Transverse colon (tissue), 4 donors: ENCODE measurements at places on chromosomes 7 and 10. TPM values are rescaled to one million over a fixed set of nuclear protein-coding genes. Genes with fewer than 3 reads are reported as not detected.

Gene EIF3A
- 103 TPM for total RNA-seq

Gene AKR1B15
- not detected for total RNA-seq

Gene SYT15
- total RNA-seq, result 0.41 TPM

- DNase-seq, result no peak
These were observed 100.9 kb downstream of the XRCC2 start for GRCh38 chr7:152574892-152575548.

- no peak for DNase-seq
These were observed 51.8 kb downstream of the ARHGAP22 start for GRCh38 chr10:48552946-48553564.

DNA sequence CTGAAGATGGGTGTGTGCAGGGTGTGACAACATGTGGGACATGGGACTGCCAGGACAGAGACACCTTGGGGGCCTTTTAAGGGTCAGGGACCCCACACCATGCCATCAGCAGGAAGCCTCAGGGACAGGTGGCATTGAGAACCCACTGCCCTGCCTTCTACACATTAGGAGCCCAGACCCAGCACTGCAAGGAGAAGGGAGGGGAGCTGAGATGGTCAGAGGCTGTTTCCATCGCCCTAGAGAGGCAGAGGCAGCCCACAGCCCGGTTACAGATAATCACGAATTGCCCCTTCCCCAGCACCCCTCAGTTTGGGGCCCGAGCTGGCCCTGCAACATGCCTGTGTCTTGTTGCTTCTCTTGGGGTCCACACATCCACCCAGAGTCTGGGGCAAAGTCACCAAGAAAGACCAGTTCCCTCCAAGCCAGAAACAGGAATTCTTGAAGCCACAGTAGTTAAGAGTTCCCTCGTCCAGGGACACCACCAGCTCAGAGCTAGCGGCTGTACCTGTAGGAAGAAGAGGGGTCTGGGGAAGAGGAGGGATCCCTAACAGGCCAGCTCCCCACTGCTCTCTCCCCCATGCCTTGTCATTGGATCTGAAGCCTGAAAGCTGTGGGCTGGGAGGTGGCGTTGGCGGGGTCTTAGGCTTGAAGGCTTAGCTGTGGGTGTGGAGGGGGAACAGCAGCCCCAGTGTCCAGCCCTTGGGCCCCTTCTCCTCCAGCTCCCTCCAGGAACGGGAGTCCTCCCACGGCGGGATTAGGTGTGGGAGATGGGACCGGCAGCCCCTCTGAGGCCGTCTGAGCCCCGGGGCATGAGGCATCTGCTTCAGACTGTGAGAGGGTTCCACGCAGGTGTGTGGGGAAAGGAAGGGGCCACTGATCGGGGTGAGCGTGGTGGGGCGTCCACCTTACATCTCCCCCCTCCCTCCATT, 44.8 kb upstream of the ELFN1 start:
- DNase-seq, result no peak

- DNase-seq, result no peak
These were observed 135.9 kb downstream of the LRRC4 start for GRCh38 chr7:127895360-127895759.

GRCh38 chr7:48964074-48964473, 39.7 kb downstream of the CDC14C start:
- no peak for DNase-seq

- no peak for DNase-seq
These were observed 25.4 kb downstream of the BTBD16 start for GRCh38 chr10:122296363-122297120.
